Liver (tissue), 10 donors: ENCODE measurements at places on chromosomes 11 and 22.

GRCh38 chr11:10502770-10503169, 38.2 kb downstream of the RNF141 start:
- DNase-seq = no peak

- DNase-seq = no peak
These were observed at the start of gene SPON1 for GRCh38 chr11:13962562-13963168. SPON1 (plus strand) TSS chr11:13962723; CDS start chr11:13962905, 182 bp downstream.

DNA sequence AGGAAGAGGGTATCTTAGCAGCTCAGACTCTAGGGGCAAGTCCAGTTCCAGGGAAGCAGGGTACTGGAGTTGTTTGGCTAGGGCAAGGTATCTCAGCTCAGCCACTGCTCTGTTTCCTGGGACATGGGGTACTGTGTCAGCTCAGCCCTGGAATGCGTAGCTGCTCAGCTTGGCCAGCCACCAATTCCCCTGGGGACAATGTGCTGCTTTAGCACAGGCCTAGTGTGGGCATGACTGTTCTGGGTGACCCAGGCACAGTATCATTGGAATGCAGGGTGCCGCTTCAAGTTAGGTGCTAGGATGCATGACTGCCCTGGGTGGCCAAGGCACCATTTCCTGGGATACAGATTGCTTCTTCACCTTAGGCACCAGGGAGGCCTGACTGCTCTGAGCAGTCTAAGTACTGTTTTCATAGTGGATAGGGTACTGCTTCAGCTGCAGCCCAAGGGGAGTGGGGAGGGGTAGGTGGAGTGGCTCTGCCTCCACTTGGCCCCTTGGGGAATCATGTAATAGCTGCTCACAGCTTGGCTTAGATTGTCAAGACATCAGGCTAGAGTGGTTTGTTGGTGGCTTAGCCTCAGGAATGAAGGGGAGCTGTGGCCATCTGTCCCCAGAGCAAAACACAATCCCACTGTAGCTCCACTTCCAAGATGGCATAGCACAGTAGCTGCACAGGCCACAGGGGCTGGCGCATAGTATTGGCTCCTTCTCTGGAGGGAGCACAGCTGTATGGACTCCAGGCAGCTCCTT, 36.0 kb downstream of the MADD start:
- DNase-seq = no peak

DNA sequence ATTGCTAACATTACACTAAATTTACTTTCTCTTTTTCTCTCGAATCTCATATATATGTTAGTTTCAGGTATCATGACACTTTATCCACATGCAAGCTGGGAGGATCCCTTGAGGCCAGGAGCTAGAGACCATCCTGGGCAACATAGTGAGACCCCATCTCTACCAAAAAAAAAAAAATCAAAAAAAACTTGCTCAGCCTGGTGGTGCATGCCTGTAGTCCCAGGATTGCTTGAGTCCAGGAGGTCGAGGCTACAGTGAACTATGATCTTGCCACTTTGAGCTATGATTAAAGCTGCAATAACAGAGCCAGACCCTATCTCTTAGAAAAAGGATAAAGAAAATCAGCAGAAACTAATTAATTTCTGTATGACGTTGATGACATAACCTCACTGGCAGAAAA, 3.7 kb upstream of the UPK3A start:
- no peak for DNase-seq

DNA sequence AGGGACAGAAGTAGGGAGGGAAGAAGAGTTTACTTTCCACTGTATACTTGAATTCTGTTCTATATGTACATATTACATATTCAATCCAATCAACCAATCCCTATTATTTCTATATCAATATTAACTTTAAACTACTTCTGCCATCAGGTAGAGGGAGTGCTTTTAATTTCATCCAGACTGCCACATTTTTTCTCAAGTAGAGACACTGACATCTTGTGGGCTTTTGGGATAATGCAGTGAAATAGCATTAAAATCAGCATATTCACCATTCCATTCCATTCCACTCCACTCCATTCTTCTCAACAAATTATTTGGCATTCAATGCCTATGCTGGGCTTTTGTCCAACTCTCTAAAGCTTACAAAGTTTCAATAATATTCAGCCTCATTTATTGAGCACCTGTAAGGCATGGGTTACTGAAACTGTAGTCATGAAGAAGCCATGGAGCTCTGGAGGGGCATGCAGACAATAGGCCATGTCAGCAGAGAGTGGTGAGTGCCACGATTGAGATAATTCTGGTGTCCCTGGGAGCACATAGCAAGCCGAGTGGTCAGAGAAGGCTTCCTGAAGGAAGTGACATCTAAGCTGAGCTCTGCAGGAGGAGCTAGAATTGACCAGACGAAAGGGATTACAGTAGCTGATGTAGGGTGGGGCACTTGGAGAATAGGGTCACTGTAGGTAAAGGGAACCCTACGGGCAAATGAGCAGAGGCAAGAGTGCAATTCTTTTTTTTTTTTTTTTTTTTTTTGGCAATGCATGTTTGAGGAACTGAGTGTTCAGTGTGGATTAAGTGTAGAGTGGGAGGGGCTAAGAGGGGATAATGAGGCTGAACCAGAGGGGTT, 12.8 kb upstream of the CLPB start:
- no peak for DNase-seq
